ENCODE measurements at places on chromosomes 12 and 14.

GRCh38 chr12:93087840-93088610, 158.9 kb upstream of the EEA1 start:
- no peak for DNase-seq

DNA sequence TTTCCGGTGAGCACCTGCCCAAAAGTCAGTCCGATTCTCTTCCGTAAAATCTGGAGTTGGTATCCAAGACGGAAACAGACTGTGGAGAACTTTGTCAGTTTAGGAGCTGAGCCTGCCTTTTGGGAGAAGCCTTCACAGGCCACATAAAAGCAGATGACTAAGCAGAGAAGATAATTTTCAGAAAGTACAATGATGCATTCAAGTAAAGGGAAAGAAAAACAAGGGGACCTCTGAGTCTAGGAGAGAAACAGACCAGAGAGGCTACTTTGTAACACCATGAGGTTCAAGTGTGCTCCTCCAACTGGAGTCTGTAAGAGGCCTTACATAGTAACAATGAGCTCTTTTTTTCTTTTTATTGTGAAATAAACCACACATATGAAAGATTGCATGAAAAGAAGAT, 21.1 kb downstream of the TMED8 start:
- DNase-seq: no peak

DNA sequence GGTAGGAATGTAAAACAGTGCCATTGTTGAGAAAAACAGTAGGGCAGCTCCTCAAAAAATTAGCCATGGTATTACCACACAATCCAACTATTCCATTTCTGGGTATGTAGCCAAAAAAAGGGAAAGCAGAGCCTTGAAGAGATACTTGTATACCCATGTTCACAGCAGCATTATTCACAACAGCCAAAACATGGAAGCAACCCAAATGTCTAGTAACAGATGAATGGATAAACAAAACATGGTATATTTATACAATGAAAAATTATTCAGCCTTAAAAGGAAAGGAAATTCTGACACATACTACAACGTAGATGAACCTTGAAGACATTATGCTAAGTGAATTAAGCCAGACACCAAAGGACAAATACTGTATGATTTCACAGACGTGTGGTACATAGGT, 67.6 kb upstream of the GNG2 start:
- DNase-seq: no peak

- DNase-seq: no peak
Measured at GRCh38 chr12:107148107-107148506, 54.8 kb upstream of the CRY1 start.

DNA sequence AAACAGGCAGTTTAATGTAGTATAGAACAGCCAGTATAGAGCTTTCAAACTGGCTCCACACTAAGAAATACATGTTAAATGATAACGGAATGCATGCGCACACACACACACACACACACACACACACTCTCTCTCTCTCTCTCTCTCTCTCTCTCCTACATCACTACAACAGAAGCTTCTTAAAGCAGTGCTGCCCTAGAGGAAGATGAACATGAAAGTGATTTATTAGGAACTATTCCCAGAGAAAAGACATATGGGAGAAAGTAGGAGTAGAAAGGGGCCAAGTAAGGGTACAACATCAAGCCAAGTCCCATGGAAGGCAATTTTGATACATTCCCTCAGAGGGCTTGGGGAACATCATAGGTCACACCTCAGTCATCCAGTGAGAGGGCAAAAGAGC, 16.4 kb upstream of the DHRS4 start:
- no peak for DNase-seq

- no peak for DNase-seq
Measured at GRCh38 chr12:131204416-131205274, 250.9 kb downstream of the ADGRD1 start.

DNA sequence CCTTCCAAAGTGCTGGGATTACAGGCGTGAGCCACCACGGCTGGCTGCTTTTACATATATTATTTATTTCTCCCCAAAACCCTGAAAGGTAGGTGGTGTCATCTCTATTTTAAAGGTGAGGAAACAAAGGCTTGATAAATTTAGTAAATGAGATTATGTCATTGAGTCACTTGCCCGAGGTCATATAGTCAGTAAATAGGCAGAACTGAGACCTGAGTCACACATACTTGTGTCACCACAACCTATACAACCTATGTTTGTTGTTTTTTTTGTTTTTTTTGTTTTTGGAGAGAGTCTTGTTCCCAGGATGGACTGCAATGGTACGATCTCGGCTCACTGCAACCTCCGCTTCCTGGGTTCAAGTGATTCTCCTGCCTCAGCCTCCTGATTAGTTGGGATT, 12.8 kb downstream of the TSFM start:
- no peak for DNase-seq

DNA sequence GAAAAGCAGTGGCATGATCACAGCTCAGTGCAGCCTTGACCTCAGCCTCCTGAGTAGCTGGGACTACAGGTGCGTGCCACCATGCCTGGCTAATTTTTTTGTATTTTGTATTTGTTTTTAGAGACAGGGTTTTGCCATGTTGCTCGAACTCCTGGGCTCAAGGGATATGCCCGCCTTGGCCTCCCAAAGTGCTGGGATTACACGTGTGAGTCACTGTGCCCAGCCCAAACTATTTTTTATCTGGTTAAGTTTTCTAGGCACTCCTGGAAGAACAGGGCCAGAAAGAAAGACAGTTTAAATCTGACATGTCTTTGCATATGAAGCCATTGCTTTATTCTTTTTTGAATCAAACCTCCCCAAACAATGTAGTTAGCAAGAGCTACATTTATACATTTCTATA, 27.5 kb upstream of the PTGR2 start:
- DNase-seq: no peak

DNA sequence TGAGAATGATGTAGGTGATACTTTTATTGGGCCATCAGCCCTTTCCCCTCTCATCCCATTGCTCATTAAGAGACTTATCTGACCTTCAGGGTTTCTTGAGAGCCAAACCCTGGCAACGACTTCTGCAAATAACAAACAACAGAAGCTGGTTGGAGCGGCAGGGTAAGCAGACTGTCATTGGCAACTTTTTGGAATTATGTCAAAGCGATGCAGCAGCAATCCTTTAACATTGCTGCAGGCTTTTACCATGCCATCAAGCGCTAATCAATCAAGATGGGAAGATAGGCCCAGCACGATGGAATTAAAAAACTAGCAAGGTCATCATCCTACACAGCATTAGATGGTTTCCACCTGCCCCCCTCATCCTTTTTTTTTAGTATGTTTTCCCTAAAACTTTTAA, 406.1 kb upstream of the PDE3A start:
- no peak for DNase-seq

- no peak for DNase-seq
Measured at GRCh38 chr12:51471111-51471864, 46.7 kb downstream of the SLC4A8 start.

DNA sequence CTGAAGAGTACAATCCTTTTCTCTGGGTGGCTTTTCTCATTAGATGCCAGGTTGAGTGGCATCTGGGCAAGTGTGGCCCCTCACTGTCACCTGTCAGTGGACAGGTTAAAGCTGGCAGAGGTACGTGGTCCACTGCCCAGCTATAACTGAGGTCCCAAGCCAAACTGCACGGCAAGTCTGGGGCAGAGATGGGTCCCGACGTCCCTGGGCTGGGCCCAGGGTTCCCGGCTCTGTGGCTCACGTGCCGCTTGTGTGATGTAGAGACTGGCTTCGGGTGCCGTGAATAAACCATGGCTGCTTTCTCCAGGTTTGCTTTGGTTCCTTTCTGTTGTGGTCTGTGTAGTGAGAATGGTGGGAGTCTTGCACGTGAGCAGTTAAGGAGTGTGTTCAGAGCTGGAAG, 77.7 kb downstream of the WDR20 start:
- DNase-seq: no peak

DNA sequence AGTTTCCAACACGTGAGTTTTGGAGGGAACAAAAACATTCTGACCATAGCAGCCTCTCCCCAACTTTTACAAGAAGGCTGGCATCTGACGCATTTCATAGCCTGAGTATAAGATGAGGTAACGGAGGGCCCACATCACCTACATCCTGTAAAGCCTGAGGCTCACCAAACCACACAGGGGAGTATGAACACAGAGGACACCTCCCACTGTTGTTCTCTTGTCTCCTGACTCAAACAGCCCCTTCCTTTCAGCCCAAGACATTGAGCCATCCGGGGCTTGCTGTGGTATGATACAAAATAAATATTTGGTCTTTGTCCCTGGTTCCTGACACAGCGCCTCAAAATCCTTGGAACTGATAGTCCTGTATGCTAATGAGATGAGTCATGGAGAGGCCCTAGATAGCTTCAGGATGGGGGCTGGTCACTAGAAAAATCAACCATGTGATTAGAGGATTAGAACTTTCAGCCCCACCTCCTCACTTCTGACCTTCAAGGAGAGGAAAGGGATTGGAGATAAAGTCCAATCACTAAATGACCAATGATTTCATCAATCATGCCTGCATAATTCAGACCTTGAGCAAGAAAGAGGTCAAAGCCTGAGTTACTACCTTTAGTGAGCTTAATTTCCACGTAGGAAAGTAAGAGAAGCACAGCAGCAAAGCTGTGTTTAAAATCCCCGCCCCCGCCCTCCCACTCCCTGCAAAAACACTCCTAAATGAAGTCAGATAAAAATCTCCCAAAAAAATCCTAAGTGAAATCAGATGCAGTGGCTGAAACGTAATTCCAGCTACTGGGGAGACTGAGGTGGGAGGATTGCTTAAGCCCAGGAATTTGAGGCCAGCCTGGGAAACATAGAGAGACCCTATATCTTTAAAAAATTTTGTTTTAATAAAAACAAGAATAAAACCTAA, 236.4 kb downstream of the PCNX1 start:
- no peak for DNase-seq

DNA sequence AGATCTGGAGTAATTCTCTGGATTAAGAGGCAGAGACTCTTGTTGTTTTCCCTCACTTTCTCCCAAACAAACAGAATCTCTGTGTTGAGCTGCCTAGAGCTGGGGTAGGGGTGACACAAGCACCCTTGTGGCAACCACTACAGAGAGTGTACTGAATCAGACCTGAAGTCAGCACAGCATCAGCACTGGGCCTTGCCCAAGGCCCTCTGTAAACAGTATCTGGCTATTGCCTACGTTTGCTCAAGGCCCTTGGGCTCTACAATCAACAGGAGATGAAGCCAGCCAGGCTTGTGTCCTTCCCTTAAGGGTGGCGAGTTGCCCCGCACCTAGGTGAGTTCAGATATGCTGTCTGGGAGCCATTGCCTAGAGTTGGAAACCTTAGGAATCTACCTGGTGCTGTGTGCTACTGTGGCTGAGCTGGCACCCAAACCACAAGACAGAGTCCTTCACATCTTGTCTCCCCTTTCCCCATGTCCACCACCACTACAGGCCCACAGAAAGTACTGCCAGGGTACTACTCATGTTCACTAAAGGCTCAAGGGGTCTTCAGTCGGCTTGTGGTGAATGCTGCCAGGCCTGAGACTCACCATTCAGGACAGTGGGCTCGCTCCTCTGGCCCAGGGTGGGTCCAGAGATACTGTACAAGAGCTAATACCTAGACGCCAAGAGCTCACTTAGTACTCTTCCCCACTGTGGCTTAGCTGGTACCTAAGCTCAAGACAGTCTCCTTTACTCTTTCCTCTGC, 206.8 kb downstream of the SYNE2 start:
- DNase-seq: no peak

DNA sequence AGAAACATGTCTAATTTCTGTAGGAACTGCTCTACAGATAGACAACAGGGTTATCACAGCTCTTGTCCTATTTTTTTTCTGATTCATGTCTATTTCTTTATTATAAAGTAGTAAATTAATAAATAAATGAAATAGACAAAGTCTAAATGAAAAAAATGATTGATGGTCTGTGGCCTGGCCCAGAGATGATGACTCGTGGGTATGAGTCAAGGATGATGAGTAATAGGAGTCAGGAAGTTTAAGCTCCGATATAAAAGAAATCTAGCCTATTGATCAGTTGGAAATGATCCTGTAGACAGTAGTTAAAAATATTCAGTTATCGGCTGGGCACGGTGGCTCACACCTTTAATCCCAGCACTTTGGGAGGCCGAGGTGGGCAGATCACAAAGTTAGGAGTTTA, 90.6 kb upstream of the RTL1 start:
- no peak for DNase-seq
